ENCODE measurements at places on chromosomes 12 and 14. TPM values are rescaled to one million over a fixed set of nuclear protein-coding genes. Genes with fewer than 3 reads are reported as not detected.

NANOG gene
- total RNA-seq = not detected

TSPAN11 gene
- 2.5 TPM for total RNA-seq

RASSF8 gene
- 60.0 TPM for total RNA-seq

TAS2R10 gene
- 0.55 TPM for total RNA-seq

DNA sequence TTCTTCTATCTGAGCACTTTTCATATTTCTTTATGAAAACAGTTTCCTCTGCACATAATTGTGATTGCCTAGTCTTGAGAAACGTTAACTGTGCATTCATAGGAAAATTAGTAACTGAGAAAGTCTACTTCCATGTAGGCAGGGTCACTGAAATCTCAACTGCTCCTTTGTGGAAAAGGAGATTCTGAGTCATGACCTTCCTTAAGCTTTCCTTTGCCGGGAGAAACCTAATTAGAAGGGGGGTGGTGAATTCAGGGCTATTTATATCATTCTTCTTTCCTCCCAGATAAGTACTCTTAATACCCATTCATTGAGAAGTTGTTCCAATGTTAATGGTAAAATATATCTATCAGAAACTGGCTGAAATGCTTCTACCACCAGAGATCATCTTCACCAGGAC lies 751.0 kb upstream of the TMEM132C start:
- DNase-seq = no peak

GRCh38 chr12:56679883-56680575 lies 8.1 kb downstream of the PTGES3 start:
- DNase-seq = no peak

GRCh38 chr12:112656141-112656540 lies 135.4 kb upstream of the RPH3A start:
- no peak for DNase-seq

GRCh38 chr14:21109377-21110138 lies 8.7 kb downstream of the TMEM253 start:
- DNase-seq = no peak

GRCh38 chr12:11811008-11811407 lies 161.5 kb downstream of the ETV6 start:
- no peak for DNase-seq

DNA sequence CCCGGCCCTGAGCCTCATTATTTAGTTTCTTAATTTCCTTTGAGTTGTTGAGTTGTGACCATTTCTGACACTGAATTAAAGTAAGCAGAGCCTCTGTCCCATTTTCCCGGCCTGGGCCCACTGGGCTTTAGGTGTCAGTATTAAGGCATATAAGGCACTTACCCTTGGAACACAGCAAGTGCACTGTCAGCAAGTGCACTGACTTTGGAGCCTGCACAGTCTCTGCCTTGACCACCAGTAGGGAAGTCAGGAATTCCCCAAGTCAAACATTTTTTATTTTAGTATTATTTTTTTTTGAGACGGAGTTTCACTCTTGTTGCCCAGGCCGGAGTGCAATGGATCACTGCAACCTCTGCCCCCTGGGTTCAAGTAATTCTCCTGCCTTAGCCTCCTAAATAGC lies 56.6 kb downstream of the MAX start:
- no peak for DNase-seq

DNA sequence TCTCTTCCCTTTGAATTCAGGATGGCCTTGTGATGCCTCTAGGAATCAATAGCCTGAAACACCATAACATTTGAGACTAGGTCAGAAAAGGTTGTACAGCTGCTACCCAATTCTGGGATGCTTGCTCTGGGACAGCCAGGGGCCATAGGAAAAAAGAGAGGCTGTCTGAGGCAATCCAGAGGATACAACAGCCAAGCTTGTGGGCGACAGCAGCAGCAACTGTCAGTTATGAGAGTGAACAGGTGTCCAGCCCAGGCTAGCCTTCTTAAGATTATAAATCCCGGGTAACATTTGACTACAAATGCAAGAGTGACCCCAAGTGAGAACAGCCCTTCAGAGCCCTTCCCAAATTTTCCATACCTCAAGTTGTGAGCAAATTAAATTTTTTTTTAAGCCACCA lies 11.1 kb downstream of the DCN start:
- no peak for DNase-seq

DNA sequence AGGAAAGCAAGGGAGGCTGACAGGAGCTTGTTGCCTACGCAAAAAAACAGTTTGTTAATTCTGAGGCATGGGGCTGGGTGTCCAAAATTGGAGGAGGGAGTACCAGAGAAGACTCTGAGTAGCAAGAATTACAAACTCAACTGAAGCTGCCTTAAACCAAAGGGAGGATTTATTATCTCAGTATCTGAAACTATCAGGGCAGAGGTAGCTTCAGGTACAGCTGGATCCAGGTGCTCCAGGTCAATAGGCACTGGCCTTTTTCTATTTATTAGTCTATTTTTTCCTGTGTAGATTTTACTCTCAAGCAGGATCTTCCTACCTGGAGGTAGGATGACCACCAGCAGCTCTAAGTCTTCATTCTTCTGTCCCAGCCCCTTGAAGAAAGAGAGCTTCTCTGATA lies 135.3 kb upstream of the NCOR2 start:
- DNase-seq = no peak

GRCh38 chr12:116933091-116933490 lies 22.3 kb downstream of the FBXW8 start:
- no peak for DNase-seq

All from left cardiac atrium (tissue), 4 donors.